ENCODE measurements at places on chromosomes 13 and 19.

- no peak for DNase-seq
Observed at GRCh38 chr19:5907241-5907640, 2.6 kb downstream of the VMAC start.

DNA sequence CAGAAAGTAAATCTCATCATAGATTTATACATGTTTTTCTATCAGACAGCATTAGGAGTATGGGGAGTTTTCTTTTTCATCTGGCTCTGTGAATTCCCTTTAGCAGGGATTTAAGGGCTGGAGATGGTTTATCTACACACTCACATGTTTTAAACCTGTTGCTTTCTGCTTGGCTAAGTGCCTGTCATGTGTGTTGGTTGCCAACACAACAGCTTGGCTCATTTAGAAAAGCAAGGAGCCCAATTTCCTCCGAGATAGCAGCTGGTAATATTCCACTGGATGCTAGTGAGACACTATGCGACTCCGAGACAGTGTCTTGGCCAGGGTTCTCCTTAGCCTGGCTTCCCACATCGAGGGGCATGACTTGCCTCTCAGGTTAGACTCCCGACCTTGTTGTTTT, 83.3 kb downstream of the KLF5 start:
- DNase-seq, result no peak

- DNase-seq, result no peak
Observed at GRCh38 chr19:45716359-45717130, 14.2 kb downstream of the FBXO46 start.

- DNase-seq, result no peak
Observed at GRCh38 chr13:95588721-95589120, 36.2 kb downstream of the CLDN10 start.

- peak; percentile 40 for DNase-seq
Observed at GRCh38 chr19:6890938-6891337, 3.6 kb downstream of the ADGRE1 start.

DNA sequence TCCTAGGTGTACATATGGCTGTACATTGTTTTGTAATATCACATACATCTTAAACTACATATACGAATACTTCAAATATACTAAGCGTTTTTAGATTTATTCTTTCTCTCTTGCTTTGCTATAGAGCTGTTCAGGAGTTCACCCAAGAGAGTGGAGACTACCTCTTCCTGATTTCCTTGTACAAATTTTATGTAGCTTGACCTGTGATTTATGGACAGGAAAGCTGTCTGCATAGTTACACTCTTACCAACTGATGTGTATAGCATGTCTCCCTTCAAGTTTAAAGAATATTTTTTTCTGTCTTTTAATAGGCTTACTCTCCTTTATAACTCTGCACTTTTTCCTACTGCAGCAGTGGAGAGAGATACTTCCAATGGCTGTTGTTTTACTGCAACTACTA, 428.7 kb downstream of the NDFIP2 start:
- no peak for DNase-seq

- no peak for DNase-seq
Observed at GRCh38 chr19:39078436-39079200, 5.5 kb upstream of the ACP7 start.

DNA sequence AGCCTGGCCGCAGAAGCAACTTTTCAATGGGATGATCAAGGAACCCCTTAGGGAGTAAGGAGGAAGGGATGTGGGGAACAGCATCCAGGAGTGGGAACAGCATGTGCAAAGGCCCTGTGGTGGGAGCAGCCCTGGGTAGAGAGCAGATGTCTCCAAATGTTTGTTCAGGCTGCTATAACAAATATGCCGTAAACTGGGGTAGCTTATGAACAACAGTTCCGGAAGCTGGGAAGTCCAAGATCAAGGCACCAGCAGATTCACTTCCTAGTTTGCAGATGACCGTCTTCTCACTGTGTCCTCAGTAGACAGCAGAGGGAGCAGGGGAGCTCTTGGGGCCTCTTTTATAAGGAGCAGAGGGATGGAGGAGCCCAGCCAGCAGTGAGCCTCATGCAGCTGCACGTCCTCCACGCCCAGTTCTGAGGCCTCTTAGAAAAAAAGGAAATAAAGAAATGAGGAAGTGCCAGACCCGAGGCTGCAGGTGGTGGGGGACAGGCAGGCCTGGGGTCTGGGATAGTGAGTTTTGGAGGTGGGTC, 4.2 kb upstream of the LRRC25 start:
- DNase-seq, result no peak

DNA sequence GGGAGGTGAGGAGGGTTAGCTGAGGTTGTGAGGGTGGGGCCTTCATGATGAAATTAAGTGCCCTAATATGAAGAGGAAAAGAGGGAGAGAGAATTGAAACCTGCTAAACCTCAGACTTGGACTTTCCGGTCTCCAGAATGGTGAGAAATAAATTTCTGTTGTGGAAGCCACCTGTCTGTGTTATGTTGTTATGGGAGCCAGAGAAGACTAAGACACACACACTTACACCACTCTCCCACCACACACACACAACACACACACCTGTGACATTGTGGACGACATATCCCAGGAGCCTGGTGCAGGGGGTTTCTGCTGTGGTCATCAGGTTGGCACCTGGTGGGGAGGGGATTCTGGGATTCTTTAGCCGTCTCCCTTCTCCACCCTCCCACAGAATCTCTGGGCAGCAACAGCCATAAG, 14.0 kb downstream of the KLK4 start:
- DNase-seq, result no peak

DNA sequence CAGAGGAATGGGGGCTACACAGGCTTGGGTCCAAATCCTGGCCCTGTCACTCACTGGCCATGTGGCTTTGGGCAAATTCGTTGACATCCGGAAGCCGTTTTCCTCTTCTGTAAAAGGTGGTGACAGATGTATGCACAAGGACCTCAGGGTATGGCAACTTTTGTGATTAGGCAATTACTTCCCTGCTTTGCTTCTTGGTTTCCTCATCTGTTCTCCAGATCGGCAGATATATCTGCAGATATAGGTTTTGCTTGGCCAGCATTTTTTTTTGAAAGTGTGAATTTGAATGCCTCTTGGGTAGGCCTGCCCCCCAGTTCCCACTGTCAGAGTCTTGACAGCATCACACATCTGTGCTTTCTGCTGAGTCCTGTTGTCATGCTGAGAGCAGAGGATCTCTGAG, 17.7 kb downstream of the TMEM272 start:
- DNase-seq, result no peak

DNA sequence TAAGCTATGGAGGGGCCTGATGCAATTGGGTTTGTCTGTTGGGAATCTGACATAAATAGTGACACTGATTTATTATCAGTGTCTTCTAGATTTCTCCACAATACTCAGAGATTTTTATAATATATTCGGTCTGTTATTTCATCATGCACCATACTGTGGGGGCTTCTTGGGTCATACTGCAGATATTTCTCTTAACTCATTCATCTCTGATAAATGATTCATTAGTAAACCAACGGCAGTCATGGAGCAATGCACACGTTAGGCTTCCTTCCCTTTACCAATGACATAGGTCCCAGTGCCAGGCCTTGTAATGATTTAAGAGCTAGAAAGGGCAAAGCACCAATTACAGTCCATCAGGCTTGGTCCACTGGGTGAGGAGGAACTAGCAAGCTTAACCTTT, 53.6 kb downstream of the FAM216B start:
- DNase-seq, result no peak

GRCh38 chr13:43030548-43030947, 7.2 kb downstream of the DNAJC15 start:
- no peak for DNase-seq
